ENCODE measurements at places on chromosomes 5 and 9.
A peak's percentile ranks its signal among the peaks of the same experiment; 100 is the strongest.

DNA sequence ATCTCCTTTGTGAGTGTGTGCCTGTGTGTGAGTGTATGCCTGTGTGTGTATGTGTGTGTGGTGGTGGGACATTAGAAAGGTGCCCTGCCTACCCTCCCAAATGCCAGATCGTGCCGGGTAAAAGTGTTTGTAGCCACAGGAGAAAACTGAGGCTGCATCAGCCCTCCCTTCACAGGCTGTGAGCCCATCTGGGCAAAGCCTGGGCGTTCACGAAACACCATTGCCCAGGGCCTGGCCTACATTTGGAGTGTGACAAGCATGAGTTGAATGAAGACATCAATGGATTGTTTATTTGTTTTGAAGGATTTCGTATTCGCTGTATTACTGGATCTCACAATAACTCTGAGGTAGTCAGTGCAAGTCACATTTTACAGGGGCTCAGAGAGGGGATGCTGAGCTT is 270.8 kb downstream of the NSG2 start:
- no peak for DNase-seq

GRCh38 chr9:127814619-127815511 is 12.2 kb downstream of the FPGS start:
- DNase-seq: no peak

DNA sequence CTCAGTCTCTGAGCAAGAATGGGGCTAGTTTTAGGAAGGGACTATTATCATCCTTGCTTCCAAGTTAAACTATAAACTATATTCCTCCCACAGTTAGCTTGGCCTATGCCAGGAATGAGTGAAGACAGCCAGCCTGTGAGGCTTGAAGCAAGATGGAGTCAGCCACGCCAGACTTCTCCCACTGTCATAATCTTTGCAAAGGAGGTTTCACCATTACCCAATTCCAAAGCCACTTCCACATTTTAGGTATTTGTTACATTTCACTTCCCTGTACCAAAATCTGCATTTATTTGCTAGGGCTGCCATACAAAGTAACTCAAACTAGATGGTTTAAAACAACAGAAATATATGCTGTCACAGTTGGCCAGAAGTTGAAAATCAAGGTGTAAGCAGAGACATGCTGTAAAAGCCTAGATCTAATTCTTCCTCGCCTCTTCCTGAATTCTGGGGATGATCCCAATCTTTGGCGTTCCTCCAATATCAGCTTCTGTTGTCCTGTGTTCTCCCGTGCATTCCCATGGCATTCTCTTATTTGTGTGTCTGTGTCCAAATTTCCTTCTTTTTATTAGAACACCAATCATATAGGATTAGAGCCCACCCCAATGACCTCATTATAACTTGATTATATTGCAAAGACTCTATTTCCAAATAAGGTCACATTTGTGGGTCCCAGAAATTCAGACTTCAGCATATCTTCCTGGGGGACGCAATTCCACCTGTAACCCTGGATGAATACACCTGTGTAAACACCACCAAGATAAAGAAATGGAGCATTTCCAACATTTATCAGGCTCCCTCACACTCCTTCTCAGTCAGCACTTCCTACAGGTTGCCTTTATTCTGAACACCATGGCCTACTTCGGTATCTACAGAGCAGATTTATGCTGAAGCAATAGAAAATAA is 126.8 kb downstream of the GCNT1 start:
- DNase-seq: no peak

DNA sequence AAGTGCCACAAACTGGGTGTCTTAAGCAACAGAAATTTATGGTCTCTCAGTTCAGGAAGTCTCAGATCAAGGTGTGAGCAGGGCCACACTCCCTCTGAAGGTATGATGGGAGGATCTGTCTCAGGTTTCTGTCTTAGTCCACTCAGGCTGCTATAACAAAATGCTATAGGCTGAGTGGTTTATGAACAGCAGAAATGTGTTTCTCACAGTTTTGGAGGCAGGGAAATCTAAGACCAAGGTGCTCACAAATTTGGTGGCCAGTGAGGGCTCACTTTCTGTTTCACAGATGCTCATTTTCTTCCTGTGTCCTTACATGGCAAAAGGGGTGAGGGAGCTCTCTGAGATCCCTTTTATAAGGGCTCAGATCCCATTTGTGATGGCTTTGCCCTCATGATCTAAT is 281.4 kb downstream of the CWC27 start:
- no peak for DNase-seq

DNA sequence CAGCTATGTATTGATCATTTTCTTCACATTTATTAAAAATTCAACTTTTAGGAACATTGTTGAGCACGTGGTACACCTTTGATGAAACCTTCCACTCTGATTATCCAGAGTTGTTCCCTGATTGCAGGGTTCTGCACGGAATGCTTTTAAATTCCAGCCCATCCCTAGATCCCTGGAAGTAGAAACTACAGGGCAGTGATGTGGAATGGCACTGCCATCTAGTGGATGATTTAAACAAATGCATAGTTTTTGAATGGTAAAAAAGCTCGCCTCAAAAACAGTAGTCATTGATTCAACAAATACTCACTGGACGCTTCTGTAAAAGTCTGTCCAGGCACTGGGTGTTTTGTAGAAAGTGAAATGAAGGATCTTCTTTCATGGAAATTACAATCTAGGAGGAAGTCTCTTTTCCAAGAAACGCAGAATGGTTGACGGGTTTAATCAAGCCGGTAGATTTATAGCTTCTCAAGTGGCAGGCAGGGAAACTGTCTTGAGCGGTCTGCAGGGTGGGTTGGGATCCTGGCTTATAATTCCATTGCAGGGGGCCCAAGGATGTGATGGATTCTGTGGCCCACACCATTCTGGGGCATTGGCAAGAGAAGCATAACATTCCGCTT is 118.4 kb downstream of the ARHGAP26 start:
- peak; percentile 43 for DNase-seq

DNA sequence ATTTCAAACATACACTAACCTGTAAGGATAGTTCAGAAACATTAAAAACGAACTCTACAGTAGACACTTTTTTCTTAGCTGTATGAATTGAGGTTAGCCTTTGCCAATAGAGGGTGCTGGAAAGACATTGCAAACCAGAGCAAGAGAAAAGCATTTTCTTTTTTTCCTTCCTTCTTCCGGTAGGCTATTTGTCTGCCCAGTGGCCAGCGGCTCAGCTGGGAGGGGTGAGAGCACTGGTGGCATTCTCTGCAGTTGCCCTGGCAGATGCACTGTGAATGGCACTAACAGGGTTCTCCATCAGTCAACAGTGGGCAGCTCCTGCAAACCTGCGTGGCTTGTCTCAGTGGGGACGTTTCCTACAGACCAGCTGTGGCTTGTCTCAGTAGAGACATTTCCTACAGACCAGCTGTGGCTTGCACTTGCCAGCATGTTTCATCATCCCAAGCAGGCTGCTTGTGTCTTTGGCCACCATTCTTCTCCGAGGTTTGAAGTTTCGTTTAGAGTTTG is 984.5 kb upstream of the CDH18 start:
- peak; percentile 75 for DNase-seq

DNA sequence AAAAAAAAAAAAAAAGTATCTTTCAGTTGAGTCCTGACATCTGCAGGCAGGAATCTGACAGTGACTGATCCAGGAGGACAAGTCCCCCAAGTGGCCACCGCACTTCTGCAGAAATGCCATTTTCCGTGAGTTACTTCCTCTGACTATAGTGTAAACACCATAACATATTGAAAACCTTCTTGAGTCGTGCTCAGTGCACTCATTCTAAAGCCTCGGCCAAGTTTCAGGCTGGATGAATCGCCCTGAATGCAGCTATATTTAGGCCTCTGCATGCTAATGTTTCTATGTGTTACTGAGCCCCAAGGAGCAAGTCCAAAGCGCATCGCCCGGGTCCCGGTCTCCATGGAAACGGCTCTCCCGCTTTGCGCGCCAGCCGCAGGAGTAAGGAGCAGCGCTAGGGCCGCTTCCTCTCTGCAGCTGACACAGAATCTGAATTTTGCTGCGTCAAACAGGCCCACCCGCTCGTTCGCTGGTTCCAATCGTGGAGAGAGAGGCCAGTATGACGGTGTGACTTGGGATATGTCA is 335.4 kb downstream of the MSX2 start:
- DNase-seq: peak; percentile 2

- no peak for DNase-seq
These were observed 1.8 kb downstream of the RPL12 start for GRCh38 chr9:127449332-127449966.

GRCh38 chr5:133400831-133401351 is 211.4 kb downstream of the FSTL4 start:
- no peak for DNase-seq

DNA sequence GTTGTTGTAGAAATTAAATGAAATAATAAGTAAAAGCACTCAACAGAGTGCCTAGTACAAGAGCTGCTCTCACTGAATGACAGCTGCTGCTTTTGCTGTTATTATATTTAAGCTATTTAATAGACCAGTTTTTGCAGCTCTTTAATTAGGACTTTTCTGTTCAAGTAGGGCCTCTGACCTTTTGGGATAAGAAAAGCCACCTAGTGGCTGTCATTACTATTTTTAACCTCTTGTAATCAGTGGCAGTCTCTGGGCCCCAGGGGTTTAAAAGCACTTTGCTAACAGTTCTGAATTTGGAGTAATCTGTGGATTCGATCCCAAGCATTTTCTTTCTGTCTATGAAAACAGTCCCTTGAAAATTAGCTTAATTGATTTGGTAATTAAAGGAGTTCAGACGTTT is 121.1 kb downstream of the NUDT12 start:
- peak; percentile 5 for DNase-seq

GRCh38 chr9:132703336-132703735 is 33.1 kb downstream of the GTF3C4 start:
- no peak for DNase-seq

DNA sequence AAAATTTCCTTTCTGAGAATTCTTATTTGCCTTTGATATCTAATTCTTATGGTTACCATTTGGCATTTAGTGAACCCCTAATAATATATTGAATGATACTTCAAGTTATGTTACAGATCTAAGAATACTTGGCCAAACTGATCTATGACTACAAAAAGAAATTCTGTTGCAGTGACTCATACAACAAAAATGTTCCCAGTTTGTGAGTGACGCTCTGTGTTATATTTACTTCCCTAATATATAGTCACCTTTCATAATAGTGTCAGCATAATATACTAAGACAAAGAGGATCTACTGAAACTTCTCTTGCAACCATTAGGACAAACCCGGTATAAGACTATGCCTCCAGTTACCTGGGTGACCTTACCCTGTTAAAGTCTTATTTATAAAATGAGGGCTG is 216.9 kb upstream of the TLX3 start:
- no peak for DNase-seq

- DNase-seq: no peak
These were observed 2.2 kb downstream of the GBGT1 start for GRCh38 chr9:133161547-133161950.

DNA sequence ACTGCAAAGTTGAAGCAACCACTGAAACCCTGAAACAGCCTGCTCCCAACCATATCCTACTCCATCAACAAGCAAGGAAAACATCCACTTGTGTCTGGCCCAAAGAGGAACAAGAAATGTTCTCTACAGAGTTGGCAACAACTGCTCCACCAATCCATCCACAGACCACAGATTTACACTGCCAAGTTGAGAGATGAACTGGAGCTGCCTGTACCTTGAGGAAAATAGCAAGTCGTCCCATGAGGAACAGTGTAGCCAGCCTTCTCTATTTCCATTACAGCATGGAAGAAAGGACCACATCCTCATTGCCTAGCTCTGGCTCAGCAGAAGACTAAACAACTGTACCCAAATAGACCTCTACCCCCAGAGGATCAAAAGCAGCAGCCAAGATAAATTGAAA is 60.4 kb downstream of the DEPDC1B start:
- no peak for DNase-seq

Data from NAMALWA (cell line).